Astrocyte of the cerebellum (primary cell): ENCODE measurements at places on chromosomes 2 and 18.

DNA sequence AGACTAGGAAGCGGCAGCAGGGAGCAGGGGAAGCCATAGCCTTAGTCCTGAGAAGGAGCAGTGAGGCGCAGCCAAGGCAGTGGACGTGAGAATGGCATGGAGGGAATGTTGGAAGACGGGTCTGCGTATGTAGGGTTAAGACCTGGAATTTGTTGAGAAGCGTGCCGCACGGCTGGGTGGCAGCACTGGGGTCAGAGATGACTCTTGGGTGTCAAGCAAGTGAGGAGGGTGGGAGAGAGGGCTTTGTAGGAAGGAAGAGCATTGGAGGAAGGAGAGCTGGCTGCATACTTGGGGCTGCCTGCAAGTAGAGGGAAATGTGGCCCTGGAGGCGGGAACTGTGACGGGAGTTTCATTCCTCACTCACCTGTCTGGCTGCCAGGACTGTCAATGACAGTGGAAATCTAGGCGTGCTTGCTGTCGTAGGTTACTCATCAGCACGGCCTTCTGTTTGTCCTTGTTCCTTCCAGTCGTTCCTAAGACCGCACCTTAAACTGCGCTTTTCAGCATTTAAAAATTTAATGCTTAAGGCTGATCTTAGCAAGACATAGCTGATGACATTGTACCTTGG, 108.0 kb downstream of the ITGB1BP1 start:
- no peak for DNase-seq

DNA sequence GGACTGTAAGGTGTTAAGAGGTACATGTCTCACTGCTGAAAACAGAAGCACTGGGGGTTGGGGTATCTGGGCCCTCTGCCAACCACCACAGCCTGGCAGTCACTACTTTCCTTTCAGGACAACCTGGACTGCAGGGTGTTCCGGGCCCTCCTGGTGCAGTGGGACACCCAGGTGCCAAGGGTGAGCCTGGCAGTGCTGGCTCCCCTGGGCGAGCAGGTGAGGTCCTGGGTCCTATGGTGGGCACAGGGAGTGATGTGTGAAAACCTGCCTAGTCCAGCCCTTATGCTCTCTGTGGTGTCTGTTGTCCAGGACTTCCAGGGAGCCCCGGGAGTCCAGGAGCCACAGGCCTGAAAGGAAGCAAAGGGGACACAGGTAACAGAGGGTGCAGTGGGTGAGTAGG, 40.0 kb downstream of the MARCO start:
- no peak for DNase-seq

- no peak for DNase-seq
Measured at GRCh38 chr2:27735263-27735904, 36.1 kb upstream of the MRPL33 start.

GRCh38 chr18:8883409-8883668, 178.0 kb downstream of the MTCL1 start:
- DNase-seq = no peak

DNA sequence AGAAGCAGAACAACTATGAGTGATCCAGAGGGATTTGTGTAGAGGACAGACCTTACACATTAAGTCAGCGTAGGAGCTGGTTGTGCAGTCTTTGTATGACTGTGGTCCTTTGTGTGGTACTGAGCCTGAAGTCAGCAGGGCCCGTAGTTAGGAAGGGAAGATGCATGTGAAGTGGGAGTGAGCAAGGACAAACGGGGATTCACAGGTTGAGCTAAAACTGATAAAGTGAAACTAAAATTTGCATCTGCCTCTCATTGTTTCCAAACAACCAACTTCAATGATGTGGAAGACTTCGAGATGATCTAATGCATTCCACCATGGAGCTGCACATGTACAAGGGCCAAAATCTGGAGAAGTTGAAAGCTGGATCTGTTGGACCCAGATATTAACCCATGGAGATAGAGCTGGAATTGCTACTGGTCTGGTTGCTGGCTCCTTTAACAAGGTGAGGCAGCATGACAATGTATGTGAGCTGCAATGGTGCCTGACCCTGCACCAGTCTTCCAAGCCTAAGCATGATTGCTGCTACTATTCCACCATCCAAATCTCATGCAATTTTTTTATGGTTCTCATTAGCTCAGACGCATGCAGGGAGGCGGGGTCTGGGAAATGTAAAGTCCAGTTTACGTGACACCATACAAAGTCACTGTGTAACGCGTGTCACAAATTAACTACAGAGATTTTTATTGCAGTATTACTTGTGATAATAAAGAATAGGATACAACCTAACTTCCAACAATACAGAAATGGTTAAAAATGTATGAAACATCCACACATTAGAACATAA, 12.1 kb upstream of the CYBRD1 start:
- DNase-seq = no peak

DNA sequence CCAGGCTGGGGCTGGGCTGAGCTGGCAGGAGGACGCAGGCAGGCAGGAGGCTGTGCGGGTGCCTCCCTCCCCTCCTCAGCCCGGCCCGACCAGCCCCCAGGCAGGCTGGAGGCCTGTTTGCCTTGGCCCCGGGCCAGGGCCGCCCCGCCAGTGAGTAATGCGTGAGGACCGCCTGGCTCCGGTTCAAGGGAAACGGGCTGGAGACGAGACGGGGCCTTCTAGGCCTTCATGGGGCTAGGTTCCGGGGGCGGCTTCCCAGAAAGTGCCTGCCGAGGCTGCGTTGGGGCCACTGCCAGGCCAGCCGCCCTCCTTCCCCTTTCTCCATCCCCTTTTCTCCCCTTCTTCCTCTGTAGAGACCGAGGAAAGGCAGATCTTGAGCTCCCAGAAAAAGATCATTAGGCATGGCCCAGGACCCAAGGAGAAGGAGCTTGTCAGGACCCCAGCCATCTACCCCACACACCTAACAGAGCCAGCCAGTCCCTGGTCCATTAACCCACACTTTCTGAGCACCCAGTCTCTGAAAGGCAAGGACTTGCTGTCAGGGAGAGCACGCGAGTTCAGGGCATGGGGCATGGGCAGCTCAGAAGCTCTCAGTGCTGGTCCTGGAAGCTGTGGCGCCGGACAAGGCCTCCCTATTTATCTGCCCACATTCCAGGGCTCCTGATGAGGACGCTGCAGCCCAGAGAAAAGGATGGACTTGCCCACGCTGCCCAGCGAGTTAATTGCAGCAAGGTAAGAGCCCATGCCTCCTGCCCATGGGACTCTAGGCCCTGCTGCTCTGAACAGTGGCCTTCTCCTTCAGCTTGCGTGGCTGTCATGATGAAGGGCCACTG, 48.5 kb downstream of the SMAD7 start:
- DNase-seq = peak; percentile 81

DNA sequence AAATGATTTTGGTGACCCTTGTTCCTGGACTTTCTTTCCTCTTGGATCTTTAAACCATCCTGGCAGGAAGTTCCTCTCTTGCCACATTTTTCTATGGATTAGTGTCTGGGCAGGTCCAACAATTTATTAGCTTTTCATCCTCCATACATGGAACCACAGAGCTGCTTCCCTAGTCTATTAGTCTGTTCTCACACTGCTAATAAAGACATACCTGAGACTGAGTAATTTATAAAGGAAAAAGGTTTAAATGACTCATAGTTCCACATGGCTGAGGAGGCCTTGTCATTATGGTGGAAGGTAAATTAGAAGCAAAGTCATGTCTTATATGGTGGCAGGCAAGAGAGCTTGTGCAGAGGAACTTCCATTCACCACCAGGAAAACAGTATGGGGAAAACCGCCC, 122.9 kb downstream of the DDX1 start:
- DNase-seq = no peak
